Activated CD8-positive, alpha-beta memory T cell treated with anti-CD3 and anti-CD28 coated beads for 36 hours (primary cell): ENCODE measurements at places on chromosomes 5 and 9. TPM values are rescaled to one million over a fixed set of nuclear protein-coding genes. Genes with fewer than 3 reads are reported as not detected.

Gene PCAT7
- total RNA-seq = not detected

Gene SPAG8
- 1.0 TPM for total RNA-seq

Gene TYRP1
- total RNA-seq = not detected

Gene PPP1R2B
- total RNA-seq = not detected

Gene TMEM171
- total RNA-seq = not detected

Gene FBXL7
- not detected for total RNA-seq

Gene ANKRD33B
- 23.2 TPM for total RNA-seq

Gene CXXC5
- total RNA-seq = 2.7 TPM

Gene SNCAIP
- total RNA-seq = not detected

Gene ABL1
- 41.8 TPM for total RNA-seq

Gene IFNA13
- total RNA-seq = not detected

Gene PPP3R2
- total RNA-seq = not detected

Gene SEMA5A
- not detected for total RNA-seq

Gene LCN10
- total RNA-seq = 1.6 TPM

Gene PARP8
- 41.1 TPM for total RNA-seq

Gene STX17
- total RNA-seq = 19.4 TPM

Gene ORM2
- total RNA-seq = not detected

Gene ANKRD20A1
- total RNA-seq = not detected

Gene FGF1
- not detected for total RNA-seq

Gene ARL14EPL
- total RNA-seq = not detected

Gene DIAPH1
- 213 TPM for total RNA-seq

Gene ACOT12
- not detected for total RNA-seq

Gene ZNF618
- 0.36 TPM for total RNA-seq

Gene STOM
- total RNA-seq = 76.3 TPM

Gene PCDHGA7
- not detected for total RNA-seq

Gene NKD2
- 0.40 TPM for total RNA-seq

Gene CDC20B
- 0.21 TPM for total RNA-seq

Gene TMEM174
- total RNA-seq = not detected

Gene PRRC2B
- 134 TPM for total RNA-seq

Gene KIAA1191
- total RNA-seq = 39.4 TPM

Gene FXN
- total RNA-seq = 35.6 TPM

Gene SMIM3
- total RNA-seq = 12.3 TPM

Gene BARHL1
- total RNA-seq = not detected

Gene ADGRD2
- total RNA-seq = not detected

Gene MSMP
- not detected for total RNA-seq

Gene ANKRD31
- 0.50 TPM for total RNA-seq

Gene ASPN
- not detected for total RNA-seq

Gene PLAC8L1
- 0.71 TPM for total RNA-seq

Gene S1PR3
- total RNA-seq = 0.59 TPM

Gene SLC4A9
- not detected for total RNA-seq

Gene SLC36A2
- not detected for total RNA-seq

Gene ACSL6
- total RNA-seq = 20.9 TPM

Gene S100Z
- total RNA-seq = 0.23 TPM

Gene ANXA1
- total RNA-seq = 79.6 TPM

Gene SH3TC2
- not detected for total RNA-seq

Gene SLC6A3
- total RNA-seq = 0.08 TPM

Gene ITK
- total RNA-seq = 156 TPM
